Myocyte (in vitro differentiated cells): ENCODE measurements at places on chromosomes 1 and 21. TPM values are rescaled to one million over a fixed set of nuclear protein-coding genes. Genes with fewer than 3 reads are reported as not detected.

GRCh38 chr1:1202831-1203560 is 3.4 kb downstream of the TNFRSF18 start:
- DNase-seq = no peak

DNA sequence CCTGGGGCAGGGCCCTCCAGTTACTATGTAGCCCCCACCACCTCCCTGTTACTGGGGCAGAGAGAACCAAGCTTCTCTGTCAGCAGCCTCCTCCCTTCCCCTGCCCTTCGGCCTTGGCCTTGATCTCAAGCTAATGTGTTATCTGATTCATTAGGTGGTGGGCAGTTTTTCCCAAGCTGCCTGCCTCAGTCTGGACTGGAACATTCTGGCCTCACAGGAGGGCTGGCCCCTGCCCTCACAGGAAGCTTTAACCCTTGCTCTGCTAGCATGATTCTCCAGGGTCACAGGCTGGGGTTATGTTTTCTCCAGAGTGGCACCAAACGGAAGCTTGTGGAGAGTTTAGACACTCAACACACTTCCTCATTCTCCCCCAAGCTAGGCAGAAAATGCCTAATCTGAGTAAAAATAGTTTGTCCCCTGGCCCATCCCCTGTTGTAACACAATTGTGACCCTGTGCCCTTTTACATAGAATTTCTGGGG is 37.2 kb upstream of the SLC6A9 start:
- no peak for DNase-seq

- no peak for DNase-seq
These were observed 196.6 kb downstream of the MATN1 start for GRCh38 chr1:30526652-30527345.

DNA sequence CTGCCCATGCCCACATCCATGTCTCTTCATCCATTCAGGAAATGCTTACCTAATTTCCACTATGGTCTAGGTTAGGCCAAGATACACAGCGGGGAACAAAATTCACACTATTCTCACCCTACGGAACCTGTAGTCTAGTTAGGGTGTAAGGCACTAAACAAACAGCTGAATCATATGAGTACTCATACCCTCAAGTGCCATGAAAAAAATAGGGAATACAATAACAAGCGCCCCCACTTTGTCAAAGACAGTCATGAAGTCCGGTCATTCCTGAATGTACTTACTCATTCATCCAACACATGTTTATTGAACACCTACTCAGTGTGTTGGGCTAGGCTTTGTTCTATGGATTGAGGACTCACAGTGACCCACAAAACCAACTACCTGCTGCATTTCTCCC is 6.2 kb upstream of the FYB2 start:
- no peak for DNase-seq

GRCh38 chr1:208183977-208184911 is 59.9 kb downstream of the PLXNA2 start:
- DNase-seq = peak; percentile 58

DNA sequence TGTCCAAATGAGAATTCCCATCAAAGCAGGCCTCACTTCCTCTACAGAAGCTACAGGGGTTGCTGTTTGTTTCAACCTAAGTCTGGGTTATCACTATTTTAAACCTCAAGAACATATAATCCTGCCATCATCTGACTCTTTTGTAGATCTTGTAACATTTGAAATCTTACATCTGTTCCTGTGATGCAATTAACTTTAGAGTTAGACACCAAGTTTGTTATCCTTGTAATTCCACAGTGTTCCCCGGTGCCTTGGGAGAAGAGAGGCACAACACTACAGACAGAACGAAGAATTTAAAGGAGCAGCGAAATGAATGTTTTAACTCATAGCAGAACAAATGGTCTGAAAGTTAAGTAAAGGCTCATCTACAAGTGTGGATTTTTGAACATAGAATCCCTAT is 116.1 kb downstream of the UCHL5 start:
- DNase-seq = no peak

DNA sequence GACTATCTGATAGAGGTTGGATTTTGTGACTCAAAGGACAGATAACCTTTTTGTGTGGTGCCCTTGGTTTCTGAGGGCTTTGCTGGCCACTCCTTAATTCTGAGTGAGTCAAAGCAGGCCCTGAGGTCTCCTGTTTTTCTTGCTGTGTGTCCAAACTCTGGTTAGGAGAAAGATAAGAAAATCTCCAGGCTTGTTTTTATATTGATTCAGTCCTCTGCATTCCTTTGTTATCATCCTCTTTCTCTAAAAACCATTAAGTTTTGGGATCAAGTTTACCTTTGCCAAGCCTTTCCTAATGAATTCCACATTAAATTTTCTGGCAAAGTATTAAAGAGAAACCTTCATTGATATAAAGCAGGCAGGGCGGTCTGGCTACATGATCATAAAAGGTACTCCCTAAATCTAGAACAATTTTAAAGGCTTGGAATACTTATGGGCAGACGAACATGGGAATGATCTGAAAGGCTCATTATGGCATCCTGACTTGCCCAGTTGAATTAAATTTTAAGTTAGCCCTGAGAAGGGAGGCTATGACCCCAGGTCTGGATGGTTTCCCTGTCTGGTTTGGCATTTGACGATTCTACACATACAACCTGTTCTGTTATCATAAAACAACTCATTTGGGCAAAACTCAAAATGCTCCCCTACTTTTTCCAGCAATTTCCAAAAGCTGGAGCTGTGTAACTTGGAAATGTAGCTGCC is 20.8 kb downstream of the ZBTB8B start:
- DNase-seq = no peak

- DNase-seq = no peak
These were observed 236.2 kb upstream of the RRP15 start for GRCh38 chr1:218048828-218049420.

DNA sequence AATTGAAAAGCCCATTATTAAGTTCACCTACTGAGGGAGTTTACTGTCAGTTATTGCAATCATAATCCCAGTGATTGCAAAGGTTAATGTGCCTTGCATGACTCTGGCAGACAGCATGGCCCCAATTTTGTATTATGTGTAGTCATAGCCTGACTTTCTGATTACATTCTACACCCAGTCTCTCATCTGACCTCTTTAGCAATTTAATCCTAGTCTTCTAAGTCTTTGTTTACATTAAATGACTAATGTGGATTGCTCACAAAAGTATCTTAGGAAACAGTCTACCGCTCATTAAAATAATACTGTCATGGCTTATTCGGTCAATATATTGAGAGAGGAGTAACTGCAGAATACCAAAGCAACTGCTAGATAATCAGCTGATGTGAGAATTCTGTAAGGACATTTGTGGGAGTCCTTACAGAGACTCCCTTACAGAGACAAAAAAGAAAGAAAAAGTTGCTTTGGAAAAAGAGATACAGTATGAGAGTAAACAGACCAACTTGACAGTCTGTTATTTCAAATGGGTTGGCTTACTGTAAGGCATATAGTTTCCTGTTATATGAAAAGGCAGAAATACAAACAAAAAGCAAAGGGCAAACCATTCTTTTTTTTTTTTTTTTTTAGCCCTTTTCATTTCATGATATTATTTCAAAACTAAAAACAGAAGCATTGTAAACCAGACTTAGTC is 42.8 kb downstream of the SMG7 start:
- DNase-seq = no peak

GRCh38 chr1:206502403-206502802 is 4.9 kb upstream of the RASSF5 start:
- DNase-seq = no peak

DNA sequence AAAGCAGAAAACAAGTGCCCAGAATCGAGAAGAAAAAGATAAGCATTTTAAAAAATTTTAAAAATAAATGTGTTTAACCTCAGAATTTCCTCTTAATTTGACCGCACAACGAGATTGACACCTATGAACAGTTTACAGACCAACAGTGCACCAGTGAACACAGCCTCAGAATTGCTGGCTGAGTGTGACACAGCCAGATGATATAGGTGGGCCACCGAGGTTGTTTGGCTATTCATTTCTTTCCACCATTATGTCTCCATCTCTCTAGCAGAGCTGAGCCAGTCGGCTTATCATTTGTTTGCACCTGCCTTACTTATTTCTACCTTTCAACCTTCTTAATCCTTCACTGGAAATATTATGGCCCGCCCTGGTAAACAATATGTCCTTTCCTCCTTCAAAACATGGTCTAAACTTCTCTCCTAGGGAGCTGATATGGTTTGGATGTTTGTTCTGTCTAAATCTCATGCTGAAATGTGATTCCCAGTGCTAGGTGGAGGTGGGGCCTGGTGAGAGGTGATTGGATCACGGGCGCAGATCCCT is 86.1 kb downstream of the DUSP10 start:
- DNase-seq = no peak

DNA sequence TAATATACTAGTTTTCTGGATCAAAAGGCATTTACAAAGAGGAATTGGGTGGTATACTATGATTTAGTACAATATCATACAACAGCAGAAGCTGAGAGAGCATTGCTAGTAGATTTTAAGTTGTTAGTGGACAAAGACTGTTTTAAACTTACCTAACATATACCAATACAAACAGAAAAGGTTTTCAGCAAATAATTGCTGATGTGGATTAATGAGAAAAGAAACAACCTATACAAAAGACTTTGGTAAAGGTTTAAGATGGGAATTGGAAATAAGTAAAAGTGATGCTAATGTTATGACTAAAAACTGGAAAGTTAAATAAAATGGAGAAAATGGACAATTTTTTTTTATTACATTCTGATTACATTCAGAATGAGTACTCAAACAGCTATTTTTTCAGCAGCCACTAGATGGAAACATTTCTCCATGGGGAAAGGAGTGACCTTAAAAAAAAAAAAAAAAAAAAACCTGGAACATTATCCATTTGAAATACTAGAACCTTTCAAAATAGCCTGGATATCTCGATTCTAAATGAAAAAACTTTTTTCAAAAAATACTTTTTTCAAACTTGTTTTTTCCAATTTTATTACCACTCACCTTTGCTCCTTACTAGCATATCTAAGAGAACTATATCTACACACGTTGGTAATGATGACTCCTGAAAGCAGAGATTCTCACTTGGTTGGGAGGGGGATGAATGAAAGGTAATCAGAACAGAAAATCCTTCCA is 55.4 kb downstream of the EPRS1 start:
- peak; percentile 57 for DNase-seq

GRCh38 chr21:37435711-37436110 is 69.1 kb downstream of the DYRK1A start:
- no peak for DNase-seq

- no peak for DNase-seq
These were observed 137.1 kb downstream of the EDEM3 start for GRCh38 chr1:184617433-184618029.

- no peak for DNase-seq
These were observed 762.6 kb downstream of the MRPL39 start for GRCh38 chr21:24844671-24845070.

- no peak for DNase-seq
These were observed 58.4 kb upstream of the RNPC3 start for GRCh38 chr1:103467100-103467499.

- no peak for DNase-seq
These were observed 16.6 kb upstream of the GBP6 start for GRCh38 chr1:89347296-89347695.

DNA sequence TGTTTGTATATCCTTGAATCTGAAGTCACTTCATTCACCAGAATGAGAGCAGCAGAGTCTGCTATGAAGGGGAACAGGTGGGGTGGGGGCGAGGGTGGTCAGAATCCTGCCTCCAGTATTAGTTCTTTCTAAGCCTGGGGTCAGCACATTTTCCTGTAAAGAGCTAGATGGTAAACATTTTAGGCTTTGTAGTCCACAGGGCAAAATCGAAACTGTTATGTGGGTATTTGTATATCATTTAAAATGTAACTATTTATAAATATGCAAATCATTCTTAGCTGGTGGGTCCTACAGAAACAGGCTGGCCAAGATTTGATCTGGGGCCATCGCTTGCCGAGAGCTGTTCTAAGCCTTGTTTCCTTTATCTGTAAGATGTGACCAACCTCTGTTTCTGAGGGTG is 96.0 kb downstream of the IGSF21 start:
- no peak for DNase-seq

DNA sequence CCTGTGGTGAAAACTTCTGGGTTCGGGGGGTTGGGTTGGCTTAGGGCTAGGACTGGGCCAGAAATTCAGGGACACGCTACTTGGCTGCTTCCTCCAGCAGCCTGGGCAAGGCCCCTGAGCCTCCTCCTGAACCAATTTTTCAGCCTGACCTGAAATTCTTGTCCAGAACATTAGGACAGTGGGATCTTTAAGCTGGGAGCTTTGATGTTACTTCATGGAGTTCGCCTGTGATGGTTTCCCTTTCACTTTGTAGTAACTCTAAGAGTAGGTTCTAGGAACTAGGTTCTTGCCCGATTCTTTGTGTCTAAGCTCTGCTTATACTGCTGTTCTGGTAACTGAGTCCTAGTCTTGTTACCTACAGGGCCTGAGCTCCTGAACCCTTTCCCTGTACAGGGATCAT is 75.3 kb downstream of the S1PR1 start:
- no peak for DNase-seq

GRCh38 chr1:53575141-53575954 is 116.1 kb downstream of the DMRTB1 start:
- DNase-seq = no peak

GRCh38 chr1:230752407-230752806 is 5.2 kb downstream of the CAPN9 start:
- peak; percentile 88 for DNase-seq

- no peak for DNase-seq
These were observed 78.8 kb upstream of the CD1D start for GRCh38 chr1:158101927-158102326.

DNA sequence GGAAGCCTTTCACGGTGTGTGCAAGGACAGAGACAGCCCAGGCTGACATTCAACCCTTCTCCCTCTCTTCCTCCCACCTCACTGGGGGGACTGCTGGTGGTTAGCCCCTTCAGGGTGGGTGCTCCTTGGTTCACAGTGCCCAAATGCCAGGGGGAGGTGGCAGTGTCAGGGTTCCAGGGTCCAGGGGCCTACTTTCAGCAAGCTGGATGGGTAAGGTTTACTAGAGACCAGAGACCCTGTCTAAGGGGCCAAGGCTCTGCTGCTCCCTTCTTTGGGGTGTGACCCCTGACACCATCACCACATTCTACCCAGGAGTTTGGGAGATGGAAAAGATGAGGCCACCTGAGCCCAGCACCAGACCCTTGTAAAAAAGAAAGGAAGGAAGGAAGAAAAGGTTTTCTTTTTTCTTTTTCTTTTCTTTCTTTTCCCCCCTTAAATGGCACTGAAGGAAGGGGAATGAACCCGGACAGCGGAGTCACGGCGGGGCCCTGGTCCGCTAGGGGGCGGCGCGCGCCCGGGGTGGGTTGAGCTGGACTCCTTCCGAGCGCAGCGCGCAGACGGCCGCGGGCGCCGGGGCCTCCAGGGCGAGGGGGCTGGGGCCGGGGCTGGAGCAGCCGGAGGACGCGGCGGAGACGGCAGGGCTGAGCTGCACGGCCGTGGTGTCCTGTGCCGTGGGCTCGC is 18.8 kb downstream of the KNCN start:
- peak; percentile 52 for DNase-seq

GRCh38 chr1:178536844-178537371 is 24.0 kb downstream of the TEX35 start:
- DNase-seq = peak; percentile 99

The LRRC3 gene
- not detected in 2 replicates for total RNA-seq

The TRIM67 gene
- total RNA-seq = not detected in 2 replicates

The PLPPR4 gene
- total RNA-seq = 2.1 and 3.1 TPM in 2 replicates

The HHAT gene
- 24.8 and 36.5 TPM in 2 replicates for total RNA-seq

The DYNLT5 gene
- total RNA-seq = 0.26 TPM in 1 of 2 replicates, not detected in the other

The KCNJ9 gene
- not detected in 2 replicates for total RNA-seq

The CORT gene
- not detected in 2 replicates for total RNA-seq

The NENF gene
- total RNA-seq = 56.2 and 58.7 TPM in 2 replicates

The LCE1B gene
- not detected in 2 replicates for total RNA-seq

The IBA57 gene
- 1.9 and 2.5 TPM in 2 replicates for total RNA-seq

The C8A gene
- not detected in 2 replicates for total RNA-seq

The NBPF4 gene
- not detected in 2 replicates for total RNA-seq

The RGS13 gene
- 0.62 and 0.68 TPM in 2 replicates for total RNA-seq
